ENCODE measurements at places on chromosomes 6 and 20.

- DNase-seq: no peak
Measured at GRCh38 chr6:47599512-47599911, 98.9 kb upstream of the ADGRF4 start.

DNA sequence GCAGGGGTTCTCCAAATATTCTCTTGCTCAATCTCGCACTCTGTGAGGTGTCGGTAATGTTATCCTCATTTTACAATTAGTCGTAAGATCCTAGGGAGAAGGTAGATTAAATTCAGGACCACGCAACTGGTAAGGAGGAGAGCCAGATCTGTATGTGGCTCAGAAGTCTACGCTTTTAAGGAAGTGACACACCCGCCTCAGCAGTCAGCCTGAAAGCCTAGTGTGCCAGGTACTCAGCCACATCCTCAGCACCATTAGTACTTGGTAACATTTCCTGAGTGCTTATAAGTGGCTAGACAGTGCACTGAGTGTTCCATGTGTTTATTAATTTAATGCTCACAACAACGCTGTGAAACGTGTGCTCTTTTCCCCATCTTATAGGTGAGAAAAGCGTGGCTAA lies 63.7 kb downstream of the DHX35 start:
- no peak for DNase-seq

DNA sequence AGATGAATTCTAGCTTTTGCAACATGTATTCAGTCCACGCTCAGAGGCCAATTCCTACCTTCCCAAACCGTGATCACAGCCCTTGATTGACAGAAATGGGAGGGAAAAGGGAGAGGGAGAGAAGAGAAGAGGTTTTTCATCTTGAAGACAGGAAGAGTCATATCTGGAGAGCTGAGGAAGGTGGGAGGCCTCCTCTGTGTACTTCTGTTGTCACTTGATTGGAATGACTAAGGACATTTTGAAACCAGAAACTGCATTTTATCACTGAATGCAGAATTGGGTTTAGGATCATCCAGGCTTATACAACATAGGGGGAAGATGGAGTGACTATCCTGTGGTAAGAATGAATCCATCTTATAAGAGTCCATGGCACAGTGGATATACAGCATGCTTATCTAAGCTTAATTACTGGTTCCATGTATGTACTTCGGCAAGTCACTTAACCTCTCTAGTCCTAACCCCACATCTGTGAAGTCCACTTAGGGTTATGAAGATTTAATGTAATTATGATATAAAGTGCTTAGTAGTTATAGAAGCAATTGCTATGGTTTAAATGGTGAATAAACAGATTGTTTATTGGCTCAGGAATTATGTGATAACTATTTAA lies 144.0 kb downstream of the BCKDHB start:
- DNase-seq: no peak

DNA sequence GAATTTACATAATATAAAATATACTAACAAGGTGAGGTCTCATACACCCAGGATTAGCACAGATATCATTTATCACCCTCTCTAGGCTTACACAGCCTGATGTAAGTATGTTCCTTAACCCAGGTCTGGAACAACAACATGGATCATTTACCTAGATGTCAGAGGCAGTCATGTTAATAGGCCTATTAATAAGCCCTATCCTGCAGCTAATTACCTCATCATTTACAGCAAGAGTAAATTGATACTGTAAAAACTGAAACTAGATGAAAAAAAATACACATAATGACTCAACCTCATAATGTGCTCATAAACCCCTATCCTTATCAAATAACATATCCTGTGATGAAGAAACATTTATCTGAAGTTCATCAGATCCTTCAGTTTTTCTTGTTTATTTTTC lies 334.3 kb upstream of the MANEA start:
- DNase-seq: no peak

- DNase-seq: no peak
Measured at GRCh38 chr20:57953638-57954037, 243.8 kb upstream of the PMEPA1 start.

DNA sequence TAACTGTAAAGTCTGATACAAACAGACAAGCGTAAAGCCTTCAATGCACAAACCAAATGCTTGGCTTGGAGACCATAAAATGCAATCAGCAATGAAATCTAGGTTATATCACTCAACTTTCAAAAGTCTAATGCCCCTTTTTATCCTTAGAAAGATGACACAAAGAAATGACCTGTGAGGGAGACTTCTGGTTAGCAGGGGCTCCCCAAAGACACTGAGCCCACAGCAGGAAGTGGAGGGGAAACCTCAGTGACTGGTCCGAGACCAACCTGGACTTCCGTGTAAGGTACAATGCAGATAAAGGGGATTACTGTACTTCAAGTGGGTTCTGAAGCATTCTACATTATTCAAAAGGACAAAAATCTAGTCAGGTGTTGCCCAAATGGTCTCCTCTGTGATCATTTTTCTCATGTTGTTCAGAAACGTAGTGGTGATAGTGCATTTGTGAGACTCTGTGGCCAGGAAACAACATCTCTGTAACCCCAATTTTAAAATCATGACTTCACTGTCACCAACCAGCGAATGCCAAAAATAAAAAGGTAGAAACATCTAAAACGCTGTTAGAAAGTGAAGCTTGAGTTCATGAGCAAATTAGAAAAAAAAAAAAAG lies 88.2 kb downstream of the HIVEP2 start:
- DNase-seq: no peak

GRCh38 chr6:98775205-98775604 lies 59.2 kb upstream of the POU3F2 start:
- DNase-seq: no peak

- DNase-seq: no peak
Measured at GRCh38 chr20:64212755-64213154, 42.8 kb upstream of the PCMTD2 start.

DNA sequence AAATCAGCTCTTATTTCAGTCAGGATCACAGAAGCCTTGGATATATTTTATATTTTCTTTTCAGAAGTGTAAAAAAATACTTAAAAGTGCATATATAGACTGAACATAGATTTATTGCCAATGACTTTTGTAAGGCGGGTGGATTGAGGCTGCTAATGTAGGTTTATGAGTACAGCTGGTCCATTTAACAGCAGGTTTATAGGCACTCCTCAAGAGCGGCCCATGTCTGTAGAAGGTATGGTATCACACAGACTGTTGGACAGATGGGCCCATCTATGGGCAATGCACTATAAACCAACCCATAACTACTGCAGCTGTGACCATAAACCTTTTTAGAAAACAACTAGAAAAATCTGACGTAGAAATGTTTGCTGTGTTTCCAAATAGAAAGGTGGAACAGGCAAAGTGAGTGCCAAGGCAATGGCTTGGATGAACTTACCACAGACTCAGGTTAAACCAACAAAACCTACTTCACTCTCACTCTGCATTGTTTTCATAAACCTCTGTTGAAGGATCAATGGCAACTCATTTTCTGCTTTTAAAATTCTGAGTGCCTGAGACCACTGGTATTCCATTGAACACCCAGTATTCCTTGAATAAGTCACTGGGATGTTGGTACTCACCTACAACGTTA lies 170.6 kb upstream of the EYA4 start:
- DNase-seq: no peak

DNA sequence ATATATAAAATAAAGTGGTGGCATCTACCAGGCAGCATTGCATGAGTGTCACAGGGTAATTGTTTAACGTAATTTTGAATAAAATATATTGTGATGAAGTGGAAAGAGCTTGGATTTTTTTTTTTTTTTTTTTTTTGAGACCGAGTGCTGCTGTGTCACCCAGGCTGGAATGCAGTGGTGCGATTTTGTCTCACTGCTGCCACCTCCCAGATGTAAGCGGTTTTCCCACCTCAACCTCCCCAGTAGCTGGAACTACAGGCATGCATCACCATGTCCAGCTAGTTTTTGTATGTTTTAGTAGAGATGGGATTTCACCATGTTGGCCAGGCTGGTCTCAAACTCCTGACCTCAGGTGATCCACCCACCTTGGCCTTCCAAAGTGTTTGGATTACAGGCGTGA lies 81.1 kb upstream of the SMIM8 start:
- DNase-seq: no peak

GRCh38 chr20:38113401-38114325 lies 51.4 kb downstream of the TGM2 start:
- DNase-seq: no peak

GRCh38 chr20:2900845-2901592 lies 27.7 kb downstream of the PTPRA start:
- DNase-seq: no peak

Measured in mucosa of descending colon (tissue), 3 donors.